ENCODE measurements at places on chromosomes 6 and 20.
A peak's percentile ranks its signal among the peaks of the same experiment; 100 is the strongest.

DNA sequence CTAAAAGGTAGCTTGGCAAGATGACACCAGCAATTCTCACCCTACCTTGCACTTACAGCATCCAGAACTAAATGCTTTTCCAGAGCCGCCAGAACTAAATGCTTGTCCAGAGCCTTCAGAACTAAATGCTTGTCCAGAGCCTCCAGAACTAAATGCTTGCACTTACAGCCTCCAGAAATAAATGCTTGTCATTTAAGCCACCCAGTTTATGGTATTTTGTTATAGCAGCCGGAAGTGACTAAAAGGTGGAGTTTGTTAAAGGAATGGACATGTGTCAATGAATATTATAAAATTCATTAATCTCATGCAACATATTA is 133.5 kb downstream of the GPX5 start:
- no peak for DNase-seq

GRCh38 chr6:53455678-53456077 is 89.2 kb downstream of the GCLC start:
- DNase-seq = no peak

- no peak for DNase-seq
These were observed 860.3 kb upstream of the SLC35B3 start for GRCh38 chr6:9295644-9296043.

- DNase-seq = peak; percentile 83
These were observed 49.8 kb downstream of the CPXM1 start for GRCh38 chr20:2750491-2751251.

GRCh38 chr6:16671302-16672289 is 89.7 kb downstream of the ATXN1 start:
- DNase-seq = no peak

- no peak for DNase-seq
These were observed 361.0 kb downstream of the CD83 start for GRCh38 chr6:14478381-14479225.

DNA sequence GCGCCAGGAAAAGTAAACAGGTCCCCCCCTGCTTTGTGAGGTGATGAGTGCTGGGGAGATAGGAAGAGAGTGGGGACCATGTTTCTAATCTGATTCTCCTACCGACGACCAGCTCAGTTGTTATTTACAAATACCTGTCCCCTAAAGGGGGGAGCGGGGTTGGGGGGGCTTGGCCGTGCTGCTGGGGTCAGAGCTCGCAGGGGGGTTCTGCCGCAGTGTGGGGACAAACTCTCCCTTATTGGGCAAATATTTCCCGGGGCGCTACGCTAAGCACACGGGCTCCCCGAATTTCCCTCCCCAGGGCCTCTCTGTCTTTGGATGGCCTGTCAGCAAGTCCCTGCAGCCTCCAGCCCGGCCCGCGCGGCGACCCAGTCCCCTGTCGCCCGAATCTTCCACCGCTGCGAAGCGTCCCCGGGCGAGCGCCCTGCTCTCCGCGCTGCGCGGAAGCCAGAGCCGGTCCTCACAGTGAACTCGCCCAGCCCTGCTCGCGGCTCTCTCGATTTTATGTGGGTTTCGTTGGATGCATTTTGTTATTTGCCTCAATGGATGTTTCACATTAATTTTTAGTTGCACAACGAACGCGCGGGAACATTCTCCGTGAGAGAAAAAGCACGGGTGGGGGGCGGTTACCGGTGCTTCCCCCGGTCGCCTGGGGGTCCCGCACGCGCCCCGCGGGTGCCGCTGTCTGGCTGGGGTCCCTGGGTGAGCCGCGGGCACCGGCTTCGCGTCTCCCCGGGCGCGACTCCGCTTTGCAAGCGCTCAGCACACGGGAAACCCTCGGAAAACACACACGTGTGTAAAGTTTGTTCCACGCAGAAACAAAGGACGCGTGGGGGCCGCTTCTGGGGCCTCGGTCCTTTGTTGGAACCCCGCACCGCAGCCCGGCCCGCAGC is 1.5 kb upstream of the STX16 start:
- DNase-seq = peak; percentile 58

DNA sequence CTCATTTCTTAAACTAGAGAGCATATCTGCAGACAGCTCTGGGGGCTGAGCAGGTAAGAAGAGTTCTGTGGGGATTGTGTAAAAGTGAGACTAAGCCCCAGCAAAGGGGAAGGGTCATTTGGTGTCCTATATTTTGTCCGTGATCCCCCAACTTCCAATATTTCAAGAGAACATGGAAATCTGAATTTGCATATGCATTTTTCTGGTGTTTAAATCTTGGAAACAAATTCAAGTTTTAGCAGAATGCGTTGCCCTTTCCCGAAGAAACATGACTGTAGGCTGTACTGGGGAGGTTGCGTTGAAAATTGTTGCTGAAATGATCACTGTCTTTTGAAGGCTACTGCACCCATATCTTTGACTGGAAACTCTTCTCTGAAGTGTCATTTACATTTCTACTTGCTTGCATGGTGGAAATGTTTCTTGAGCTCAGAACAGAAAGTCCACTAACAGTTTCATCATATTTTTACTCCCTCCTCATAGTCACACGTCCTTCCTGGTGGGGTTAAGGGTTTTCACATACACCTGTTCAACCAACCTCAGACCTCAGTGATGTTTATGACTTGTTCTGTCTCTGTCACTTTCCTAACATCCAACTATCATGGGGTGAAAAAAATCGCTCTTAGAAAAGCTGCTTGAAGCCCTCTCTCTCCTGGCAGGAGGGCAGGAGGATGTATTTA is 140.3 kb downstream of the BCAS1 start:
- no peak for DNase-seq

GRCh38 chr6:125987026-125987617 is 782 bp downstream of the TRMT11 start:
- peak; percentile 62 for DNase-seq

DNA sequence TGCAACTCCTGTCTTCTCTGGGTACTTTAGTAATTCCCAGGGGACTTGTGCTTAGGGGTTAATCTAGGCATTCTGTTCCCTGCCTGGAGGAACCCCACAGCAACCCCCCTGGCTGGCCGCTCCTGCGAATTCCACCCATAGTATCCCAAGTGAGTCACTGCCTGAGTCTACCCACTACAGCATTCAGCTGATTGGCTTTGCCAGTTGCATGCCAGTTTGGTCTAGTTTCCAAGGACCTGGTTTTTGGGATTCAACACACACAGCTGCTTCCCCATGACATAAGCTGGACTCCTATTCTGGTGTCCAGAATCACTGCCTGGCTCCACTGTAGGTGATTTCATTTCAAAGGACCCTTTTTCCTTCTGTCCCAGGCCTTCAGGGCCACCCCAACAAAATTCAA is 40.3 kb downstream of the PLCG1 start:
- no peak for DNase-seq

GRCh38 chr20:38128691-38129090 is 36.4 kb downstream of the TGM2 start:
- DNase-seq = no peak

GRCh38 chr6:153537422-153537821 is 406.3 kb upstream of the RGS17 start:
- DNase-seq = no peak
